Tibial nerve (tissue), 4 donors: ENCODE measurements at places on chromosomes 7 and 10. TPM values are rescaled to one million over a fixed set of nuclear protein-coding genes. Genes with fewer than 3 reads are reported as not detected.

CYP2C19 gene
- not detected for total RNA-seq

CTTNBP2 gene
- 15.5 TPM for total RNA-seq

POT1 gene
- 37.7 TPM for total RNA-seq

DNA sequence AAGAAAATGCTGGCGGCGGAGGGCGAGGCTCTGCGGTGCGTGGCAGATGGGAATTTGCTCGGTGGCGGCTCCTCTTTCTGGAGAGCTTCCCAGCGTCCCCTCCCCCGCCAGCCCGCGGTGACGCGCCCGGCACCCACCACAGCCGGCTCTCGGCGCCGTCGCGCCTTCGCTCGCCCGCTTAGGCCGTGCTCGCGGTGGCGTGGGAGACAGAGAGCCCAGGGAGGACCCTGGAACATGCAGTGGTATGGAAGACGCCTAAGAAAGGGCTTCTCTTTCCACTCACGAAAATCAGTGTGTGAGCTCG, 576 bp upstream of the CSGALNACT2 start:
- no peaks in the 10 kb centered on the region for H3K36me3 ChIP-seq
- peak overlapping the region; percentile 82 for H3K4me3 ChIP-seq
- DNase-seq, result no peak
- H3K4me1 ChIP-seq, result peaks cover 47% of the 10 kb centered on the region
- H3K27me3 ChIP-seq, result no peaks in the 10 kb centered on the region
- peak overlapping the region; percentile 95 for H3K27ac ChIP-seq

DNA sequence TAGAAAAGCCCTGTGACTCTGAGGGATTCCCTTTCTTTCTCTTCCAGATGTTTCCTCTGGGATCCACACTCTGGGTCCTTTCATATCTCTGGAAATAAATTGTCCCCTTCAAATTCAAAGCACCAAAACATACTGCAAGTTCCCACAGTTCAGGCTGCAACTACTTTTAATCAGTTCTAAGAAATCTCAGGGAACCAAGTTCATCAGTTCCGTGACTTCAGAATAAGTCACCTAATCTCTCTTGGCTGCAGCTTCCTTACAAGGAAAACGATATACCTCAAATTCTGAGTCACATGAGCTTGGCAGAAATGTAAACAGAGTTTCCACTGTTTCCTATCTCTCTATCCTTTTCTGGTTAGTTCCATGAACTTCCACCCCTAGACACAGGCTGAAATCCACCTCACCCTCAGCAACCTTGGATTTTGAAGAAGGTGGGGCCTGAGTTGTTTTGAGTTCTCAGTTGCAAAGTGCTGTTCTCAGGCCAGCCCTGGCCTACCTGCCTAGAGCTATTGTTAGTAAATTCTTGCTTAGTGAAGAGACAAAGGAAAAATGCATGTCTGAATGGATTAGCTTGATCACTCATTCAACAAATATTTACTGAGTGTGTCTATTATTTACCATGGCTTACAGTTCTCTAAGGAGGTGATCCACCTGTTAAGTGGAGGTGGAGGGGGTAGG, 59.3 kb upstream of the IL6 start:
- H3K27ac ChIP-seq, result no peak overlapping the region
- no peaks in the 10 kb centered on the region for H3K27me3 ChIP-seq

DNA sequence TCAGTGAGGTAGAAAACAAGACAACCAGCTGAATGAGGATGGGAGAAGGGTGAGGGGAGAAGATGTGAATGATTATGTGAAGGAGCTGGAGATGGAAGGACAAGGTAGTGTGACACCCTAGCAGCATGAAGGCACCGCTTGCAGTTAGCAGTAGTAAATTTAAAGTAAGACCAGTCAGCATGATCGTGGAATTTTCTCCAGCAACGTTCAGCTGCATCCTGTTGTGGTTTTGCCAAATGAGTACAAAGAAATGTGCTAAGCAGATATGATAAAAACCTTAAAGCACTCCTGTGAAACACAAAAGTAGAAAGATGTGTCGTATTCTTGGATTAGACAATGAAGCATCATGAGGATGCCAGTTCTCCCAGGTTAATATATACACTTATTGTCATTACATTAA, 34.1 kb upstream of the IFRD1 start:
- no peaks in the 10 kb centered on the region for H3K36me3 ChIP-seq
- H3K4me3 ChIP-seq, result no peak overlapping the region
- no peak overlapping the region for H3K27ac ChIP-seq

DNA sequence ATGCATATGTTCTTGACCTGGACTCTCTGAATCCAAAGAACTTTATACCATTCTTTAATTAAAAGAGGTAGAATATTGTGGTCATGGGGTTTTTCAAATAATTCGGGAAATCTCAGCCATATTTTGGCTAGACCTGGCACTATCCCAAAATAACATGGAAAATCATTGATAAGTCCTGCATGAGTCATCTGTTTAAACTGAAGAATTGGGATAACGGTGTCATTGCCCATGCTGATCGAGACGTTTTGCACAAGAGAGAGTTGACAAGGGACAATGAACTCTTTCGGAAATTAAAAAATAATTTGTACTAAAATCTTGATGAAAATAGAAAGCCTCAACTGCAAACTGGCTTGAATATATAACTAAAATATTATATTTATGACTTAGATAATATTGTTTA, 19.9 kb upstream of the ABCB4 start:
- H3K4me1 ChIP-seq, result no peaks in the 10 kb centered on the region
- no peak overlapping the region for H3K27ac ChIP-seq
- no peak overlapping the region for H3K4me3 ChIP-seq
- no peak for DNase-seq
- no peaks in the 10 kb centered on the region for H3K36me3 ChIP-seq
- no peaks in the 10 kb centered on the region for H3K27me3 ChIP-seq

DNA sequence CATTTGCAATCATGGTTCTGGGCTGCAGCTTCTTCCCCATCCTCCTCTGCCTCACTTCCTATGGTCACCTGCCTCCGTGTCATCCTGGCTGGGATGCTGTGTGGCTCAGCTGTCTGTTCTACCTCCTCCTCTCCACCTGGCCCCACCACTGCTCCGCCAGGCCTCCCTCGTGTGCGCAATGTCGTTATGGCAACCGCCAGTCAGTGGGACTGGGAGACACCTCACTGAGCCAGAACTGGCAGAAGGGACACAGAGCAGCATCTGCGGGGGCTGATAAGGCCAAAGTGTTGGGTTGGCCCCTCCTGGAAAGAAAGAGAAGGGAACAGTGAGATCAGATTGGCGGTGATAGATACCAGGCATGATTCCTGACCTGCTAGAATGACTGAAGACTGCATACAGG, 527.5 kb downstream of the INHBA start:
- no peak overlapping the region for H3K4me3 ChIP-seq
- no peak for DNase-seq
- no peaks in the 10 kb centered on the region for H3K4me1 ChIP-seq
- H3K27me3 ChIP-seq, result no peaks in the 10 kb centered on the region
- H3K27ac ChIP-seq, result no peak overlapping the region
- no peaks in the 10 kb centered on the region for H3K36me3 ChIP-seq
